CD8-positive, alpha-beta memory T cell (primary cell): ENCODE measurements at places on chromosomes 5 and 9.

GRCh38 chr9:673264-673965 lies 168.1 kb upstream of the DMRT1 start:
- DNase-seq, result no peak

DNA sequence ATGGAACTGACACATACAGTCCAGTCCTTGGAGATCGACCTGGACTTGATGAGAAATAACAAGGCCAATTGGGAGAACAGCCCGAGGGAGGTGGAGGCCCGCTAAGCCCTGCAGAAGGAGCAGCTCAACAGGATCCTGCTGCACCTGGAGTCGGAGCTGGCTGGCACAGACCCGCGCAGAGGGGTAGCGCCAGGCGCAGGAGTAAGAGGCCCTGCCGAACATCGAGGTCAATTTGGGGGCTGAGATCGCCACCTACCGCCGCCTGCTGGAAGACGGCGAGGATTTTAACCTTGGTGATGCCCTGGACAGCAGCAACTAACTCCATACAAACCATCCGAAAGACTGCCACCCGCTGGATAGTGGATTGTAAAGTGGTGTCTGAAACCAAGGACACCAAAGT lies 1610.1 kb upstream of the ACO1 start:
- no peak for DNase-seq

DNA sequence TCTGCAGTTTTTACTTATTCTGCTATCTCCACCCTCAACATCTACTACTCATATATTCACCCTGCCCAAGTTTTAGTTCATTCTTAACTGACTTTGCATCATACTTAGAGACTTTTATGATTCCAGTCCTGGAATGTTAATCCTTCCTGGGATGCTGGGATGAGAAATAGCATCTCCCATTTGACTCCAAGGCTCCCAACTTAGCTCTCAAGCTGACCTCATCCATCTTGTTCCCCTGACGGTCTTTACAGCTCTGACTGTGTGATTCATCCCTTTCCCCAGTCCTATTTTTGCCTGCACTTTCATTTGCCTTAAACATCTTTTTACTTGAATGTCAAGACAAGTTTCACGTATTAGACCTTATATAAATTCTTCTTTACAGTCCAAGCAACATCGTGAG lies 297.8 kb downstream of the EPB41L4A start:
- DNase-seq, result no peak

GRCh38 chr5:140607031-140607430 lies 25.9 kb downstream of the CD14 start:
- no peak for DNase-seq

- DNase-seq, result no peak
These were observed 3.1 kb downstream of the HMCN2 start for GRCh38 chr9:130268521-130269211.
